ENCODE measurements at places on chromosomes 5 and 9.
A peak's percentile ranks its signal among the peaks of the same experiment; 100 is the strongest.

DNA sequence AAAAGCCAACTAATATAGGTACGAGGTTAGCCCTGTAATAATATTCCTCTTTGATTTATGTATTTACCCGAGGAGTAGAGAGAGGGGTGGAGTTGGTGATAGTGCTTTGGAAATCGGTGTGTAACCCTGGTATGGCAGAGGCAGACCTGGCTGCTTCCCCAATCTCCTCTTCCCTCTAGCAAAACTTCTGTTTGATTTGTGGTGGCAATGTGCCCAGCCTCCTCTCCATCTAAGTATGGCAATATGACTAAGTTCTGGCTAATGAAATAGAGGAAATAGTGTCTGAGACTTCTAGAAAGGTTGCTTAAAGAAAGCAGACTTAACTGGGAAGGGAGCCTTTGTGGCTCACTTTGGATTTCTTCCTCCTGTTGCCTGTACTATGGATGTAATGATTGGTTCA is 491.1 kb downstream of the ENC1 start:
- DNase-seq = no peak

- DNase-seq = no peak
Observed at GRCh38 chr9:5879419-5880181, 11.1 kb upstream of the MLANA start.

GRCh38 chr9:14251154-14252071 is 62.5 kb downstream of the NFIB start:
- DNase-seq = peak; percentile 41

- DNase-seq = no peak
Observed at GRCh38 chr5:36089989-36090388, 23.3 kb upstream of the UGT3A2 start.

DNA sequence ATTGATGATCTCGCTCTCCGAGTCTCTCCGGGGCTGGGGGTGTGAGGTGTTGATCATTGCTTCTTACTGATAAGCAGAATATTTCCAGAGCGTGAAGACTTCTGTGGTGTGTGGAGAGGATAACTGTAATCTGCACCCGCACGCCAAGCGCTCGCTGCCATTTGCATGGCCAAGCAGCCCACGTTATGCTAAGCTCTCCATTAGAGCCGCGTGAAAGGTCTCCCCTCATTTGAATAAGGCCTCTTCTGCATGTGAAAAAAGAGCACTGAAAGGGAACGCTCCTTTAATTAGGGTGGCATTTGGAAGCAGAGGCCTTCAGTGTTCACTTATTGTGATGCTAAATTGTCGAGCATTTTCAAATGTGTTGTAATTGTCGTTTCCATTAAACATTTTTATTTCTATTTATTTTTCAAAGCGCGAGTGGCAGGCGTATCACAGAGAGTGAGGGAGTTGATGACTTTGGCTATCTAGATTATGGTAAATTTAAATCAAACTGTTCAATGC is 163.6 kb upstream of the IRX2 start:
- DNase-seq = no peak

DNA sequence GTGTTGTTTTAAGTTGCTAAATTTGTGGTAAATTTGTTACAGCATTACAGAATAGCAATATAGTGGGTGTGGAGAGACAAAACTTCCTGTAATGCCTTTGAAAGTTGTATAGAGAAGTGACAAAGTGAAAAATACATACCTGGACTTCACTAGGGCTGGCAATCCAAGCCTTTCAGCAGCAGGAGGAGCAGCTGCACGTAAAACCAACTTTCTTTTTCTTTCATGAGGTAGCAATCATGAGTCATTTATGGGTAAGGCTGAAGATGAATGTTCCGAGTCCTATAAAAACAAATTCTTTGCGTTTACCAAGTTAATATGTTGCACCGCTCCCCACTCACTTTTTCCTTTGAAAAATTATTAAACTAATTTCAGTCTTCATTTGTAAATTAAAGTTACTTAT is 1138.2 kb downstream of the TAF11L14 start:
- DNase-seq = no peak

DNA sequence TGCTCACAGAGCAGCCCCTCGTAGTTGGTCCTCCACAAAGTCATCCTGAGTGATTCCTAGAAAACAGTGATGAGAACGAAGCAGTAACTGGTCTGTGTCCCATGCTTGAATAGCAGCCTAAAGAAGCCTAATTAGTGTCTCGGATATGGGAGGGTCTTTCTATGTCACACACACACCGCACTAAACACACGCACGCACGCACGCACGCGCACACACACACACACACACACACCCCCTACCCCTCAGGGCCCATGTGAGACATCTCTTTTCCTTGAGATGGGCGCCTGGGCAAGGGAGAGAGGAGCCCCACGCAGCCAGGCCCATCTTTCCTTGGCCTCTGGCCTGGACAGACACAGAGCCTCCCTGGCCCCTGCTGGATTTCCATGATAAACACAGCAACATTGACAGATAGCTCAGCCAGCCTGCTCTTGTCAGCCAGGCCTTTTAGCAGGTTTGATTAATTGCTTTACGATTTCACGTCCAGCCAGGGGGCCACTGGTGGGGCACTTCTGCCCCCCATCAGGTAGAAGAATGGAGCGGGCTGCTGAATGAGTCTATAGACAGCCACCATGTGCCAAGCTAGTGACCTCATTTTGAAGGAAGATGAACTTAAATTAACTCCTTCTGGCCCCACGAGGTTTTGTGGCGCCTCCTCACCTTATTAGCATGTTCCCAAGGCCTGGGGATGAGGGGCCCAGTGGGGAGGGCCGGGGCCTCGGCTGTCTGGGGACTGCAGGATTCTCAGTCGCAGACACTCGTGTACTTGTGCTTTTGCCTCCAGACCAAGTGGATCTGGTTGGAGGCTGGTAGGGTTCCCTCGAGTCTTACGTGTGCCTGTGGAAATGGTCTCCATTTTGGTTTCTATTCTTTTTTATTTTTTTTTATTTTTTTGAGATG is 36.2 kb upstream of the PRDM12 start:
- DNase-seq = no peak

GRCh38 chr5:138466125-138466899 is 1.0 kb downstream of the EGR1 start:
- no peak for DNase-seq

DNA sequence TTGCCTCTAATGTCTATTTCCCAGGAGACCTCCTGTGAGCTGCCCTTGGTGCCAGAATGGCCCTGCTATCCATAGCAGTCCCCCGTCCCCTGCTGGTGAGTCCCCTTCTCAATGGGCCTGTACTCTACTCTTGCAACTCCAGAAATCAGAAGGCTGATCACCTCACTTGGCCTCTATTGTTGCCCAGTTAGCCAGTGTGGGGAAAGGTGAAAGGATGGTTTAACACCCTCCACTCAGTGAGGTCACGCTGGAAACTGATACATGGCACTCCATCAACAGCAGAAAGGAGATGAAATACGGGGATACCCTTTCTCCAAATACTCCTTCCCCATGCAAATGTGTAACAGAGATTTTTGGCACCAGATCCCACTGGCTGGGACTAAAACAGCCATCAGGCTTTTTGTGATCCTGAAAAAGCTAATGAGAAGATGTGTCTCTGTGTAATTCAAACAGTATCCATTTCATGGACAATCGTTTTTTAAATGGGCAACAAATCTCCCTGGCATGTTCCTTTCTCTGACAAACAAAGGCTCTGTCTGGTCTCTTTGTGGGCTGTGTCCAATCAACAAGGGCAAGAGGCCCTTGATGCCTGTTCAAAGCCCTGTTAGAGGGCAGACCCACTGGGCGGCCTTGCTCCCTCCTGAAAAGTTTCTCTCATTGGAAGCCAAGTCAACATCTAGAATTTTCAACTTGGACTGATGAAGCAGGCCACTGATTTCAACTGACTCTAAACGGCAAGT is 343.7 kb downstream of the SPOCK1 start:
- DNase-seq = no peak

Data from omental fat pad (tissue), 4 donors.